ENCODE measurements at places on chromosomes 13 and 19. TPM values are rescaled to one million over a fixed set of nuclear protein-coding genes. Genes with fewer than 3 reads are reported as not detected.

The C19orf18 gene
- polyA plus RNA-seq, result 0.79 TPM

The ZNF628 gene
- polyA plus RNA-seq, result 5.0 TPM

DNA sequence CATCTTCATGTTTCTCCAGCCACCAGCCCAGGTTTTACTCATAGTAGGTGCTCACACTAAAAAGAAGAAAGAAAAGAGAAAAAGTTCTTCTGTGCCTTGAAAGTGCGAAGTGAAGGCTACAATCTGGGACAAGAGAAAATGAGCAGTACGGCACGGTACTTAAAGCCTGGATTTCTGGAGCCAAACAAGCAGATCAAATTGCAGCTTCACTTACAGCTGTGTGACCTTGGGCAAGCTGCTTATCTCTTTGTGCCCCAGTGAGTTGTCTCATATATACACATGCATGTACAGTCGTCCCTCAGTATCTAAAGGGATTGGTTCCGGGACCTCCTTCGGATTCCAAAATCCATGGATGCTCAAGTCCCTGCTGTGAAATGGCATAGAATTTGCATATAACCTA is 41.8 kb downstream of the GSX1 start:
- DNase-seq, result no peak

GRCh38 chr13:45882626-45883025 is 31.1 kb upstream of the SIAH3 start:
- DNase-seq, result no peak
